ENCODE measurements at places on chromosomes 3 and 15. TPM values are rescaled to one million over a fixed set of nuclear protein-coding genes. Genes with fewer than 3 reads are reported as not detected.

GRCh38 chr3:107679921-107680320 lies 157.2 kb downstream of the BBX start:
- DNase-seq: no peak

DNA sequence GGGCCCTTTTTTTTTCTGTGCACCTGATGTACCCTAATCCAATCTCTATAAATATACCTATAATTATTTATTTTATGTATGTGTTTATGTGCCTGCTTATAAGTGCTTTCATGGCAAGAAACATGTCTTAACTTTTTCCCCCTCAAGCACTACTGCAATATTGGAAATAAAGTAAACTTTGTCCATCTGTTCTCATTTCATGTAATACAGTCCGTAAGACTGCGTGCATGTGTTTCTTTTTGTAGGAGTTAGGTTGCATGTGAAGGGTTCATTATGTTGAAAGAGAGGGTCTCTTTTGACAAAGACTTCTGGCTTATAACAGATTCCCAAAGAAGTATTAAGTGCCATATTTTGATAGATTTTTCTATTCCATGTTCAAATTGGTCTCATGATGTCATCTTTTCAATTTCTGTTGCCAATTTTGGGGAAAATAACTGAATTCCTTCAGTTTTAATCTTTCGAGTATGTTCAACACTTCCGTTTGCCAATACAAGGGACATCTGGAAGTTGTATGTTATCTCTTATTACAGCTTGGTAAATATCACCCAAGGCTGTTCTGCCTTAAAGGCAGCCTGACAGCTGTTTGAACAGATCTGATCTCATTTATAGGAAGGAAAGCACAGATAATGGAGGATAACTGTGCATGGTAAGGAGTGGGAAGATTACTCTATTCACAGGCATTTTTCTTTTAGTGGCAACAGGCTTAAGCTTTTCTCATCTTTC lies 273.1 kb upstream of the SGO1 start:
- DNase-seq: no peak

GRCh38 chr15:101478701-101479341 lies 10.7 kb downstream of the PCSK6 start:
- no peak for DNase-seq

- DNase-seq: no peak
Measured at GRCh38 chr15:79009379-79009778, 64.5 kb upstream of the CTSH start.

The KLHL6 gene
- total RNA-seq: 2.1 TPM

The DUOX2 gene
- total RNA-seq: not detected

Data from dermis microvascular lymphatic vessel endothelial cell (primary cell).